SK-MEL-5 (cell line): ENCODE measurements at places on chromosomes 3 and 15. TPM values are rescaled to one million over a fixed set of nuclear protein-coding genes. Genes with fewer than 3 reads are reported as not detected.

The IL12A gene
- total RNA-seq, result 0.59 and 2.0 TPM in 2 replicates

The SAMMSON gene
- 26.3 and 26.5 TPM in 2 replicates for total RNA-seq

The CHST2 gene
- total RNA-seq, result 3.6 and 4.3 TPM in 2 replicates

The EPHA3 gene
- 40.8 and 43.2 TPM in 2 replicates for total RNA-seq

The DNAH1 gene
- 0.74 and 1.6 TPM in 2 replicates for total RNA-seq

The CEMIP gene
- 6.3 and 7.0 TPM in 2 replicates for total RNA-seq

The PLA1A gene
- 41.4 and 42.0 TPM in 2 replicates for total RNA-seq

The ZNF80 gene
- 0.11 TPM in 1 of 2 replicates, not detected in the other for total RNA-seq

The GABRG3 gene
- total RNA-seq, result 3.1 and 6.3 TPM in 2 replicates

The ZNF654 gene
- total RNA-seq, result 20.0 and 21.9 TPM in 2 replicates

The ITPKA gene
- total RNA-seq, result 0.45 and 0.85 TPM in 2 replicates

The CDC25A gene
- 14.9 and 16.1 TPM in 2 replicates for total RNA-seq

The SPG21 gene
- total RNA-seq, result 61.6 and 64.9 TPM in 2 replicates

The SKOR1 gene
- 0.03 TPM in 1 of 2 replicates, not detected in the other for total RNA-seq

The CCDC39 gene
- total RNA-seq, result not detected in 2 replicates

The USP50 gene
- 1.2 TPM in 1 of 2 replicates, not detected in the other for total RNA-seq

The SIAH2 gene
- total RNA-seq, result 19.5 and 22.1 TPM in 2 replicates

The FILIP1L gene
- not detected in 2 replicates for total RNA-seq

The KIF23 gene
- total RNA-seq, result 61.8 and 63.0 TPM in 2 replicates

The ISL2 gene
- 0.11 TPM in 1 of 2 replicates, not detected in the other for total RNA-seq

The XIRP1 gene
- 0.03 TPM in 1 of 2 replicates, not detected in the other for total RNA-seq

The POMGNT2 gene
- total RNA-seq, result 16.1 and 16.2 TPM in 2 replicates

The DAPK2 gene
- total RNA-seq, result 0.69 and 2.3 TPM in 2 replicates

The KLHDC8B gene
- total RNA-seq, result 12.2 and 15.8 TPM in 2 replicates

The CHMP2B gene
- 44.9 and 45.7 TPM in 2 replicates for total RNA-seq

The LYZL4 gene
- not detected in 2 replicates for total RNA-seq

The CSPG4 gene
- 11.8 and 13.7 TPM in 2 replicates for total RNA-seq

The SNX22 gene
- total RNA-seq, result 3.7 and 5.0 TPM in 2 replicates

The GOLGA8M gene
- total RNA-seq, result not detected in 2 replicates

The DISP2 gene
- total RNA-seq, result 0.34 and 0.80 TPM in 2 replicates

The TBC1D21 gene
- total RNA-seq, result not detected in 2 replicates

The LSAMP gene
- 16.1 and 25.3 TPM in 2 replicates for total RNA-seq

The CPLX3 gene
- not detected in 2 replicates for total RNA-seq

The RTP1 gene
- total RNA-seq, result not detected in 2 replicates

The TGM4 gene
- total RNA-seq, result not detected in 2 replicates
